ENCODE measurements at places on chromosomes 5 and 9.
A peak's percentile ranks its signal among the peaks of the same experiment; 100 is the strongest.

DNA sequence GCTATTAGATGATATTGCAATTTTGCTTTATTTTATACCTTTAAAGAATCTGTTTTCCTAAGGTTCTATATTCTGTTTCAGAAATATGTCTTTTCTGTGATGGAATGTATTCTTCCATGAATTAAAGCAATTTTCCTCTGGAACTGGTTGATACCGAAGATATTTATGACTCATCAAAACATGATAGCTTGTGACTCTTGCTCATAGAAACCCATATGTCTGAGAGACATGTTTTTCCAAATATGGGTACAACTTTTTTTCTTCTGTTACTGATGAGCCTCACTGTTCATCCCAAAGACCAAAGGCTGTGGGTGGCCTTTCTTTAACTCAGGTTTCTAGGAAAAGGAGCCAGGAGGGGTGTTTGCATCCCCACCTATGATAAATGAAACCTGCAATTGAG lies 126.1 kb upstream of the PAPPA start:
- DNase-seq: no peak

- no peak for DNase-seq
These were observed 92.5 kb upstream of the ITGA2 start for GRCh38 chr5:52896534-52897237.

DNA sequence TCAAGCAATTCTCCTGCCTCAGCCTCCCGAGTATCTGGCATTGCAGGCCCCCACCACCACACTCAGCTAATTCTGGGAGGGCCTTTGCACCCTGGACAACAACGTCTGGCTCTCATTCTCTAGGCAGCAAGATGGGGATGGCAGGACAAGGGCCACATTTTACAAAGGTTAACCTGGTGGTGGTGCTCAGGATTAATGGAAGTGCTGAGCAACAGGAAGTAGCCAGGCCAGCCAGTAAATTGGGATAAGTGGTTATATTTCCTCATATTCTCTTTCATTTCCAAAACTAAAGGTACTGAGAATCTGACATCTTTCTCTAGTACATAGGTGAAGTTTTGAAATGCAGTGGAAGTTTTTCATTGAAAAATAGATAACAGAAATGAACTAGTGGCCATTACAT lies 24.7 kb upstream of the ASPN start:
- no peak for DNase-seq

DNA sequence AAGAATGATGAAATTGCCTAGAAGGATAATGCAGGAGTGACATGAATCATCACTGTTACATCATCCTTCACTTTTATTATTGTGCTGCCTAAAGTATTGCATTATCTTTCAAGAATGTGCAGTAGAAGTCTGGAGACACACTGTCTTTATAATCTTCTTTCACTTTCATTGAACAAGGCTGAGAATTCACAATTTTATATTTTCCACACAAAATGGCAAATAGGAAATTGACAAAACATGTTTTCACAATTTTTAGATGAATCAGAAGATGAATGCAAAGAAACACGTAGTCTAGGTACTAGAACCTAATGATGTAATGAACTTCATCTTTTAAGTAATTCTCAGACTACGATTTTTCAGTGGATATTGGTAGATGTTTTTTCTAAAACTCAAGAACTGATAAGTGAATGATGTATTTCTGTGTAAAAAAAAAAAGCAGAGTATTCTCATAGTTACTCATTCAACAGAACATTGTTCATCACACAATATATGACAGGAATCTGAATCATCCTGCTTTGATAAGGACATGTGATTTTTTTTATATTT lies 131.5 kb upstream of the GRHPR start:
- no peak for DNase-seq

DNA sequence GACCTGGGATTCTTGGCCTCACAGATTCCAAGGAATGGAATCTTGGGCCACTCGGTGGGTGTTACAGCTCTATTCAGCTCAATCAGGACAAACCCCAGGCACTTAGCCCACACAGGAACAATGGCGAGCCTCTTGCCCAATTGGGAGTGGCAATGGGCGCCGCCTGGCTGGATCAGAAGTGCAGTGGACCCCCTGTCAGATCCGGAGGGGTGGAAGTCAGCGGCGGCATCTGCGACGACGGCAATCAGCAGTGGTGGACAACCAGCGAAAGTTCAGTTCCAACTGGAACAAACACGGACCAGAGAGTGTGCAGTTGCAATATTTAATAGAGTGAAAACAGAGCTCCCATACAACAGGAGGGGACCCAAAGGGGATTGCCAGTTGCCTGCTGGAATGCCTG lies 378.3 kb downstream of the CDH9 start:
- DNase-seq: no peak

DNA sequence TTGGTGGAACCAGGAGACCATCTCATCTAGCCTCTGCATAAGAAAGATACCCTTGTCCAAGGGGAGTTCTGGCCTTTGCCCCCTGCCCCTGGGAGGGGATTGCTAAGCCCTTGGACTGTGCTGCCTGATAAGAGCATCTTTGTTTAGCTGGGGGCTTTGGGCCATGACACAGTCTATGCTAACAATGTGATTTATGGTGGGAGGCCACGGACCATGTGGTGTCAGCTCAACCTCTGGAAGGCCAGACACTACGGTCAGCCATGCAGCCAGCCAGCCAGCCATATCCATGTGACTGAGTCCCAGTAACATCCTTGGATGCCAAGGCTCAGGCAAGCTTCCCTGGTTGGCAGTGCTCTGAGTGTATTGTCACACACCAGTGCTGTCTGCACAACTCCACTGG lies 244.4 kb downstream of the FSTL4 start:
- no peak for DNase-seq

DNA sequence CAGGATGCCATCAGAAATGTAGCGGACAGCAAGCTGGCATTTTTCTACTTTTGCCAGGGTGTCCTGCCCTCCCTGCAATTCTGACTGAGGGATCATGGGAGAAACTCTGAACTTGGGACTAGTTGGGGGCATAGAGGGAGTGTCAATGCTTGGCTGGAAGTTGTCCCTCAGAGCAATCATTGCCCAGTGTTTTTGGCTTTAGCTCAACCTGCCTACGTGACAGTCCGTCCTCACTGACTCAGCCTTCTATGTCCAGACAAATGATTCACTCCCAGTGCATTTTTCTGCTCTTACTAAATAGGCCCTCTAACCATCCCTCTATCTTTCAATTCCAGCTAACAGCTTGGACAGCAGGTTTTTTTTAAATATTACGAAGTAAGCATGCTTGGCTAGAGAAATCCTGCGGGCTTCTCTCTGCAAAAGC lies 627.4 kb downstream of the TLR4 start:
- no peak for DNase-seq

DNA sequence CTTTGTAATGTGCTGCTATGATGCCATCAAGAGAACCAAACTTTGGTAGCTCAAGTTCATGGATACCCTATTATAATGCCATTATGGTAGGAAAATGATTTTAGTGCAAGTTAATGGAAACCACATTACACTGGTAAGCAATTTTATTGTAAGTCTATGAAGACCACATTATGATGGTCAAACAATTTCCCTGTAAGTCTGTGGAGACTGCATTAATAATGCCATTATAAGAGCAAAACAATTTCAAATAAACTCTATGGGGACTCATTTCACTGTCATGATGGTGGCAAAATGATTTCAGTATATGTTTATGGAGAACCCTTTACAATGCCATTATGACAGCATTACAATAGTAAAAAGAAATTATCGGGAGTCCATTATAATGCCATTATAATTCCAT lies 602.0 kb upstream of the MEF2C start:
- no peak for DNase-seq

DNA sequence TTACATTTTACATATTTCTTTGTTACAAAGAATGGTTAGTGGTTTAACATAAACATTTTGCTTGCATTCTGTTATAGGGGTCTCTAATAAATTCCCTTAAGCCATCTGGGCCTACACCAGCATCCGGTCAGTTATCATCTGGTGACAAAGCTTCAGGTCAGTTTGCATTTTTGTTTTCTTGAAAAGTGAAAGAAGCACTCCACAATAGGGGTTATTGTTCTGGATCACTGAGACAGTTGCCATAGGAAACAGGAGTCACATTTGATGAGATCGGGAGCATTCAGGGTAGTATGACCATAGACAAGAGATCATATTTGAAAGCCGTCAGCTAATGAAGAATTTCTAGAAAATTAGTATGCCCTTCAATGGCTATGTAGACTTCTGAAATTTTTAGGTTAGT lies 63.6 kb downstream of the NUP214 start:
- no peak for DNase-seq

GRCh38 chr5:160474084-160474483 lies 52.4 kb downstream of the PTTG1 start:
- DNase-seq: no peak

- peak; percentile 33 for DNase-seq
These were observed 19.5 kb downstream of the FAM163B start for GRCh38 chr9:133589454-133590227.

DNA sequence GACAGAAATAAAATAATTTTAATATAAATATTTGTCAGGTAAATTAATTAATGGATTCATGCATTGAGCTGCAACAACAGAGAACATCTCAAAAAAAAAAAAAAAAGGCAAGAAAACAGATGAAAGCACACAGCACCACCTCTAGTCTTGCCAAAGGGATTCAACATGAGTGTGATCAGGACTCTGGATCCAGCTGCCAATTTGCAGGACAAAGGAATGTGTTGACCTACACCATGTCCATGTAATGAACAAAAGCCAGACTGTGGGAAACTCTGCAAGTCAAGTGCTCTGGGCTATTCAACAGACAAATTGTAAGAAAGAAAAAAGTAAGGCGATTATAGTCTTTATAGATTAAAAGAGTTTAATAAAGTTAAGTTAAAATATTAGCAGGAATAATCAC lies 769.3 kb downstream of the TLR4 start:
- DNase-seq: no peak

- DNase-seq: no peak
These were observed 29.2 kb downstream of the PCDHGC5 start for GRCh38 chr5:141517880-141518617.

DNA sequence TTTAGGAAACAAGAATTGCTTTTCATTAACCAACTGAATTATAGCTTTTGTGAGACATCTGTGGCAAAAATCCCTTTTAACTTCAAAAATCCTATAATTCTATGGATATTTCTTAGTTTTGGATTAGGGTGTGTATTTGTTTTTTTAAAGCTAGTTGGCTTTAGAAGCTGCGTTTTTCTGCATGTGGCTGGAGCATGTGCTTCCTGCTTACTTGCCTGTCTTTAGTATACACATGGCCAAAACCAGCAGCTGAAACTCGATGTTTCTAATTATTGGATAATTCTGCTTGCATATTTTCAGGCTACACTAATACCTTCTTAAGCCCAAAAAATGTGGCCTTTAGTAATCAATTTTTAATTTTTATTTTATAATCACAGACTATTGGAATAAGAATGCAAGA lies 8.9 kb downstream of the RECK start:
- DNase-seq: no peak

DNA sequence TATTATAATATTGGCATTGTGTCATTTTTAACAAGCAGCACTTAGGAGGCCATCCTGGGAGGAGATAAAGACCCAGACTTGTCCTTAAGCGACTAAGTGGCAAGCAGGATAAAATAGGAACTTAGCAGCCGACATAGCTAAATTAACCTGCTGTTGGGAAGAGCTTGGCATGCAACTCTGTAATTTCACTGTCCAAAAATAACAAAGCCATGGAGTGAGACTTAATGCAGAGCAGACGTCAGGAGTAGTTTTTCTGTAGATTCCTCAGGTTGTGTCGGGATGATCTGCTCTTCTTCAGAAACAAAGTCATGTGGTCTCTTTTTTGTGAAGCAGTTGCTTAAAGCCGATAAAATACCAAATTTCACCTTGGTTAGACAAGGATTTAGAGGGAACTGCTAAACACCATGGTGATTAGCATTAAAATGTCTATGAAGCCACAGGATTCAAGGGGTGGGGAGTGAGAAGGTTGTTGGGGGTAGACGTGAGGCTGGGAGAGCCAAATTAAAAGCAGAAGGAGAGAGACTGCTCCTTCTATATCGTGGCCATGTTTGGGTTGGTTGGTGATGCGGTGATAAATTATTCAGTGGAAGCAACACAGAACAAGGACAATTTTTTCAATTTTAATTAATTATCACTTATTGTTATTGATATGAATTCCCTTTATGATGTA lies 303.0 kb downstream of the CSNK1G3 start:
- peak; percentile 32 for DNase-seq

GRCh38 chr5:72390836-72391235 lies 70.7 kb downstream of the PTCD2 start:
- DNase-seq: no peak

DNA sequence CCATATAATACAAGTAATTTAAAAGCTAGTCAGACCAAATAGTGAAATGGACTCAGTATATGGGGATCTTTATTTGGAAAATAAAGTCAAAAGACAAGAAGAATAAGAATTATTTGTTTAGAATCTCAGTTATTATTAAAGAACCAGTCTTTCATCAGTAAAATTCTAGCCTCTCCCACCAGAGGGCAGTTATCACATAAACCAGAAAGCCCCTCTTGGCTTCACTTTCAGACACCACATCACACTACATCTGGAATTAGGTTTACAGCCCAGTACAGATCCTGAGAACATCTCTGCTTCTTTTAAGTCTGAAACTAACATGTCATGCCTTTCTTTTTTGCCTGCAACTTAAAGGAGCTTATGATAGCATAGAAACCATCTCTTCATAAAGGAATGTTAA lies 12.2 kb upstream of the HSPB3 start:
- no peak for DNase-seq

GRCh38 chr5:111933086-111933485 lies 176.1 kb upstream of the NREP start:
- no peak for DNase-seq

GRCh38 chr9:73148447-73148937 lies 3.2 kb upstream of the ANXA1 start:
- DNase-seq: no peak

GRCh38 chr9:27977931-27978330 lies 404.6 kb upstream of the C9orf72 start:
- no peak for DNase-seq

DNA sequence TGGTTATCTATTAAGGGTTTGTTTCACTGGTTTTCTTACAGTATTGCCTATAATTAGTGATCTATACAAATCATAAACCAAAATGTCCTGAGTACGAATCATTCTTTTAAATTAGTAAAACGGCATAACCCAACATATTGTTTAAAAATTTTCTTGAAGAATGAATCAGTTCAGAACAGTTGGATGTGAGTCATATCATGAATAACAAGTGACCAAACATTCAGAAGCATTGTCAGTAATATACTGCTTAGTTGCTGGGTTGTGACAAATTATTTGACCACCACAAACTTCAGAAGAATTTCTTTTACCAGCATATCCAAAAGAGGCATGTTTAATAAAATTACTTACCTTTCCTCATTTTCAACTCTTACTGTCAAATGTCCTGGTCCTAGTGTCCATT lies 111.2 kb downstream of the UNC13B start:
- no peak for DNase-seq

Measured in SHP77 (cell line).